ENCODE measurements at places on chromosomes 7 and 10. TPM values are rescaled to one million over a fixed set of nuclear protein-coding genes. Genes with fewer than 3 reads are reported as not detected.

DNA sequence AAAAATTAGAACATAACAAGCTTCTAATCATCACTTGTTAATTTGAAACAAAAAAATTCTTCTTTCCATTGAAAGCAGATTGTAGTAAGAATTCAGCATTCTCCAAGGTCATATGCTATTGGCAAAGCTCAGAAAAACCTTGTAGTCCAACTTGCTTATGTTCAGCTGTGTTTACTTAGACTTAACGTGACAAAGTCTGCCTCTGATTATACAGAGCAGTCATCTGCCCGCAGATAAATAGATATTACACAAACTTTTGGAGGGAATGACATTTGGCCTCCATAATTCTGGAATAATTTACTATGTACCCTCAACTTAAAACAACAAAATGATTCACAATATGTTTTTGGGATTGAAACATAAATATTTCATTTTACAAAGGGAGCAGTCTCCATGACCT, 45.8 kb downstream of the MKX start:
- no peak for DNase-seq

Gene IL15RA
- 24.5 TPM for total RNA-seq

DNA sequence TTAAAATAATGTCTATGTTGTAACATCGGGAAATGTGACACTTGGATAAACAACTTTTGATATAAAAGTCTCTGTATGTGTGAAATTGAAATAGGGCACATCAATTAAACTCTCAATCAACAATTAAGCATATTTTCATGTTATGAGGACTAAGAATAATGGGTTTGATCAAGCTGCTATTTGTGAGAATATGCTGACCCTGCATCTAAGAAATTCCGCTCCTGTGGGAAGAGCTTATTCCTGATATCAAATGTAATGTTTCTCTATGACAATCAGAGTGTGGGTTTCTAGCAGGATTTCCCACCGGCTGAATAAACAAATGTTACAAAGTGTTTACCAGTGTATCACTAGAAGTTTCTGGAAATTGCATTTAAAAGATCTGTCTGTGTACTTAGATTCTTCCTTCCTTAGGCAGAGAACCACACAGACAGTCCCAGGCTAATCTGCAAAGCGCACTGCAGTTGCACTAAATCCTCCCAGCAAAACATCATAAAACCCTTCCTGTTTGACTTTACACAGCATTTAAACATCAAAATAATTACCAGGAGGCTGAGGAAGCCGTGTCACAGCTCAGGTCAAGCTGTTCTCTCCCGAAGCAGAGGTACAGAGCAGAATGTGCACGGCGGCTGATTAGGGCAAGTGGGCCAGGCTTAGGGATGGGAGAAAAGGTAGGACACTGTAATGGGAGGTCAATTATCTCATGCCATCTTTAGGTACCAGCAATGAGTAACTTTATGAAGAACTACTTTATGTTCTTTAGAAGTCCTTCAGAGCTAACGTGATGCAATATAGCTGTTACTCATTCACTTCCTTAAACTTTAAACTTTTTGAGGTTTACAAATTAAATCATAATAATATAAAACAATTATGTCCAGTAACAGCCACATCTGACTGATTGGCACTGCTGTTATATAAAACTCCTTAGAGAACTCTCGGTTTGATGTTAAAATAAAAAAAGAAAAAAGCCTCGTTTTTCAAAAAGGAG, 109.1 kb upstream of the CTTNBP2 start:
- no peak for DNase-seq

DNA sequence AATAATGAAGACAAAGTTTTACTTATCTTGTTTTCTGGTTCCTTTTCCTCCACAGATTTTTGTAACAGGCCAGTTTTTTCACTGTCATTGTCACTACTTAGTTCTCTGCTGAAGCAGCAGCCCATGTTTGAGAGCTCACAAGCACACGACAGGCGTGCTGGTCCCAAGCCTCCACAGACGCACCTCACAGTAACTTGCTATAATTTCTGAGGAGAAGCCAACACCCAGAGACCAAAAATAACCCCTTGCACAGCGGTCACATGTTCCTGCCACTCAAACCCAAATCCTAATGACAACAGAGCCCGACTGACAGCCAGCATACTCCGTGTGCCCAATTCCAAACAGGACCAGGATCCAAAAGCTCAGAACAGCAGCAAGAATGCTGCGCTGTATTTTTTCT, 58.5 kb downstream of the LARP4B start:
- no peak for DNase-seq

Gene OAT
- total RNA-seq, result 20.7 TPM

DNA sequence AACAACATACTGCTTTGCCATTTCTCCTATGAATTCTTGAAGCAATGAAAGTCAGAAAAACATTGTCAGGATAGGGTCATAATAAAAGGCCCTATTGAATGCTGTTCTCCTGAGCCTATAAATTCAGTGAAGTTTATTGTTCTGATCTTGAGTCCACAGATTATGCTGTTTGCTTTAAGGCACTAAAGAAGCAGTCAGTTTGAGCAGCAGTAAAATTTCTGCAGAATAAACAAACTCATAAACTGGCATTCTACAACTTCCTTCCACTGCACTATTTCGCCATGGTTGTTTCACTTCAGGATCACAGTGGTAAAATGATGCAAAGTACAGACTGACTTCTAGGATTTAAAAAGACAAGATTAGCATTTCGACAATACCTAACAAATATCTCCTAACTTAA, 503.2 kb downstream of the SH2D4B start:
- no peak for DNase-seq

GRCh38 chr10:116766837-116767634, 24.7 kb upstream of the HSPA12A start:
- no peak for DNase-seq

- DNase-seq, result no peak
Measured at GRCh38 chr10:78577712-78578111, 491.1 kb upstream of the ZMIZ1 start.

Gene KBTBD2
- total RNA-seq, result 45.6 TPM

Data from activated CD4-positive, alpha-beta memory T cell treated with anti-CD3 and anti-CD28 coated beads, Interleukin-2, amount 10 ng/mL, durations not matched to agents 7 days and 5 days (primary cell).